ENCODE measurements at places on chromosomes 16 and 17.

DNA sequence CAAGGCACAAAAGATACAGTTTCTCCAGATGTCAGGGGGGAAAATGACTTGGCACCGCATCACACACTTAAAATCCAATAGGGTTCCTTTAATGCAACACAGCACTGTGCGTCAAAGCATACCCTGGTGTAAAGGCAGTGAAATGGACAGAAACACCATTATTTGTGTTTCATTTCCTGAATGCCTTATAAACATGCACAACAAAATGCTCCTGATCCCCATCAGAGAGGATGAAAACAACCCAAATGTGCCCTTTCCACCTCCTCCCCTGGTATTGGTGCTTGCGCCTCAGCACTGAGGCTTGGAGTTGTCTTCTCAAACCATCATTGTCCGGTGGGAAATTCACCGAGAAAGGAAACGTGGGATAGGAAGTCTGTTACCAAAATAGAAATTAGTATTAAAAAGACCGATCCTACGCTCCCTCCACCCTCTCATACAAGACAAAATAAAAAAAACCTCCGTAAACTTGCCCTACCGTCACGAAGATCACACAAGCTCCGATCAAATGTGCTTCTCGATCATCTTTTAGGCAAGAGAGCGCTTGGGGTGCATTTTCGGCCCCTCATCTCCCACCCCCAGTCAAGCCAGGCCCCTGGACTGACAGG, 722 bp downstream of the CDC27 start:
- DNase-seq, result no peak

DNA sequence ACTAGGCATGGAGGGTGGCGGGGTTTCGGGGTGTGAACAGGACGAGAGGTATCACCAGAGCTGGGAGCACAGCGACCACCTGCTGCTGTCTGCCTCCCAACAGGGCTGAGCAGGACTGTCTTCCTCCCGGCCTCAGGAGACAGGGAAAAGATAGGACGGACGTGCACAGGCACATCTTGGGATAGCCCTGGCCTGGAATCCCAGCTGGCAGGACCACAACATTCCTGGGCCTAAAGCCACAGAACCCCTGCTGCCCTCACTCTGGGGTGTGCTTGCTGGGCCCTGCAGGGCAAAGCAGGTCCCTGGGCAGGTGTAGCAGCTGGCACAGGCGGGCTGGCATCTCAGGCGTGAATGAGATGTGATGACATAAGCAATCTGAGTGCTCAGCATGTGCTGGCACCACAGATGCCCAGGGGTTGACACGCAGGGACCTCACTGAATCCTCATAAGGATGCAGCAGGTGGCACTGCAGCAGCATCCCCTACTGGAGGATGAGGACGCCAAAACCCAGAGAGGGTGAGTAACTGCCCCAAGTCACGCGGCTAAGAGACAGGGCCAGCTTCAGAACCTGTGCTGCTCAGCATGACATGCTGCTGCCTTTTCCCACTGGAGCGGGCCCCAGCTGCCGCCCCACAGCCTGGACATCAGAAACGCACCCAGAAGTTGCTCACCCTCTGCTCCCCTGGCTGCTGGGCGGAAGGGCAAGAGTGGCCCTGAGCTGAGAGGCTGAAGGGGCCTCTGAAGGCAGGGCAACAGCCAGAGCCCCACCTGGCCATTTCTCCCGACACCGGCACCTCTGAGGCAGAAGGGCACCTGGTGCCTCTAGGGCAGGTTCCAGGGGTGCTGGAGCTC, 7.1 kb downstream of the CORO7 start:
- DNase-seq, result no peak

GRCh38 chr17:9763643-9764042, 27.7 kb downstream of the DHRS7C start:
- no peak for DNase-seq

DNA sequence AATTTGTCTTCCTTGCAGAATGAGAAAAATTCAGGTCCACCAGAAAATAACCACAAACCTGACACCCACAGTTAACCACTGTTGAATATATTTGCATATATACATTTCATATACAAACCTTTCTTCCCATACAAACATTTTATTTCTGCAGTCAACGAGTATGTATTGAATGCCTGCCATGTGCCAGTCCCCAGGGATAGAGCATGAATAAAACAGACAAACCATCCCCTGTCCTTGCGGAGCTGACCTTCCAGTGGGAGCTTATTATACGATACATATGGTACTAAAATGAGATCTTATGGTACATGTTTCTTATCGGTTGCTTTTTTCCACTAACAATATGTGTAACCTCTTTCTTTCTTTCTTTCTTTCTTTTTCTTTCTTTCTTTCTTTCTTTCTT, 116.7 kb downstream of the PITPNC1 start:
- no peak for DNase-seq
